ENCODE measurements at places on chromosomes 4 and X.

- DNase-seq = no peak
These were observed 256.1 kb upstream of the GIMD1 start for GRCh38 chr4:106624671-106625070.

- DNase-seq = peak; percentile 55
These were observed 76.9 kb upstream of the SCOC start for GRCh38 chr4:140296335-140297220.

DNA sequence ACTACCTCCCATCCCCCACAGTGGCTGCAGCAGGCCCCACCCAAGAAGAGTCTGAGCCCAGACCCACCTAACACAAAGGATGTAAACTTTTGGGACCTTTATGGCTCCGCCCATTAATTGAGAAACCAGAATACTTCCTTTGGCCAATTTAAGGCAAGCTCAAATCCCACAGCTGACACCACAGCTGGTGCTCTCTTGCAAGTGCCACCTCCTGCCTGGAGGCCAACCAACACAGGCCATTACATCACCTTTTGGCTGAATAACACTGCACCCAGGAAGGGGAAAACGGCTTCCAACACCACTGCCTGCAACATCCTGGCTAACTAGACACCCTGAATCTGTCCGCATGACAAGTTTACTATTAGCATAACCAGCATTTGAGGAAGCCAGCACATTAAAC is 248.8 kb downstream of the PRDM5 start:
- DNase-seq = no peak

DNA sequence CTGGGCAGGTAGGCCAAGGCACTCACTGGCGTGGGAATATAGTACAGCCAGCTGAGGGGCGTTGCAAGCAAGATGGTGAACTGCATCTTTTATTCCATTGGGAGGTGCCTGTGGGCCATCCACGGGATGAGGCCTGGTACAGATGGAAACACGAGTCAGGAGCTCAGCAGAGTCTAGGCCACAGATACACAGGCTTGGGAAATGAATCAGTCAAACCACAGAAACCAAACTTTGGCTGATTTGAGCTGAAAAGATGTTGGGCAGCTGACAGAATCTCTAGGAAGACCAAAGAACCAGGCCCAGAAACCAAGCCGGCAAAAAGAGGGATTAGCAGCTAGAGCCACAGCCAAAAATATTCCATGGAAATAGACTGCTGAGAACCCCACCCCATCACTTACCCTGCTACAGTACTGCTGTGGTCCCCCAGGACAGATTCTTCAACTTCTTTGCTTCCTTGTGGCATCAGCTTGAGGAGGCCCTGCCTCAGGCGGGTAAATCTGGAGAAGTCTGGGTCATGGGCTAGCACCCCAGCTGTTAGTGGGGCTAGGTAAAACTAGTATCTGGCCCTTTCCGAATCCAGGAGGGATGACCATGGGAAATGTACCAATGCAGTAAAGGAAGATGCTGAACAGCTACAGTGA is 75.4 kb downstream of the TMEM131L start:
- DNase-seq = no peak

GRCh38 chr4:79210636-79211049 is 115.2 kb downstream of the NAA11 start:
- no peak for DNase-seq

DNA sequence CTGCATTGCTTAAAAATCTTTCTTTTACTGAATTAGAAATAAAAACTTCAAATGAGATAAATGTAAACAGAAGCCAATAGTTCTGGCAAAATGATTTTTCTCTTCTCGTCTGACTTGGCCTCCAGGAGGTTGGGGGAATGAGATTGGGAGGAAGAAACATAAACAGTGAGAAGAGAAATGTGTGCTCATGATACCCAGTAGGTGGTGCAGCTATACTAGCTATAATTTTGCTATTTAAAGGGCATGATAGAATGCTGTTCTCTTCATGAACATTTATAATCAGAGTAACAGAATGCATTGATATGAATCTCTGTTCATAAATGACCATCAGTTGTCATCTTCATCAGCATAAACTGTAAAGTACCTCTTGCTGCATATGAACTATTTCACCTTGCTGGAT is 85.5 kb downstream of the TACR3 start:
- DNase-seq = no peak

DNA sequence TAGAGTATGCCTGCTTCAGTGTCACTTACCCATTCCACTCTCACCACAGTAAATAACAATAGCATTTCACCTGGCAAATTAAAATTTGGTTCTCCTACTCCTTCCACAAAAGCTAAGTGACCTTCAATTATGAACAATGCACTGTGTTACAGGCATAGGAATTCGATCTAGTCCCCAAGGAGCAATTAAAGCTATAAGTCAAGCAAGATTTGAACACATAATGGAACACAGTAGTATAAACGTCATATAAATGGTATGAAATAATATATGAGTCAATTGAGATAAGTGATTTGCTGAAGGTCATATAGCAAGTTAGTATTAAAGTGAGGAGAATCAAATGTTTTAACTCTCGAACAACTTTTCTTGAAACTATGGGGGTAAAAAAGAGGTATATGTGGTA is 65.8 kb downstream of the ARAP2 start:
- DNase-seq = no peak

Data from NCI-H1436 treated with DMSO at 0.1 percent for 48 hours (cell line).